PC-3 (cell line): ENCODE measurements at places on chromosomes 16 and 17. TPM values are rescaled to one million over a fixed set of nuclear protein-coding genes. Genes with fewer than 3 reads are reported as not detected.
A peak's percentile ranks its signal among the peaks of the same experiment; 100 is the strongest.

DNA sequence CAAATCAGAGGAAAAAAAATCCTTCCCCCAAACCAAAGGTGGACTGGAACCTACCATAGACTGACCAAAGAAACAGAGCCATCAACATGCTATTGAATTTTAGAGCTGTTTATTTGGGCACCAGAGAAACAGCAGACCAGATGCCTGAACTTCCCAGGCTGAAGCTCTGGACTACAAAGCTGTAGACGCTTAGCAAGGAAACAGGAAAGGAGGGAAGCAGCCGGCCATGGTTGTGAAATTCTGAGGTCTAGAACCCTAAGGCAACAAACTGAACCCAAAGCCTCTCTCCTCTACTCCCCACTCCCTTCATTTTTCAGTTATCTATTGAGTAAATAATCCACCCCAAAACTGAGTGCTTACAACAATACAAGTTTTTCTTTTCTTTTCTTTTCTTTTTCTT is 45.4 kb upstream of the MEIOC start:
- no peak for DNase-seq

DNA sequence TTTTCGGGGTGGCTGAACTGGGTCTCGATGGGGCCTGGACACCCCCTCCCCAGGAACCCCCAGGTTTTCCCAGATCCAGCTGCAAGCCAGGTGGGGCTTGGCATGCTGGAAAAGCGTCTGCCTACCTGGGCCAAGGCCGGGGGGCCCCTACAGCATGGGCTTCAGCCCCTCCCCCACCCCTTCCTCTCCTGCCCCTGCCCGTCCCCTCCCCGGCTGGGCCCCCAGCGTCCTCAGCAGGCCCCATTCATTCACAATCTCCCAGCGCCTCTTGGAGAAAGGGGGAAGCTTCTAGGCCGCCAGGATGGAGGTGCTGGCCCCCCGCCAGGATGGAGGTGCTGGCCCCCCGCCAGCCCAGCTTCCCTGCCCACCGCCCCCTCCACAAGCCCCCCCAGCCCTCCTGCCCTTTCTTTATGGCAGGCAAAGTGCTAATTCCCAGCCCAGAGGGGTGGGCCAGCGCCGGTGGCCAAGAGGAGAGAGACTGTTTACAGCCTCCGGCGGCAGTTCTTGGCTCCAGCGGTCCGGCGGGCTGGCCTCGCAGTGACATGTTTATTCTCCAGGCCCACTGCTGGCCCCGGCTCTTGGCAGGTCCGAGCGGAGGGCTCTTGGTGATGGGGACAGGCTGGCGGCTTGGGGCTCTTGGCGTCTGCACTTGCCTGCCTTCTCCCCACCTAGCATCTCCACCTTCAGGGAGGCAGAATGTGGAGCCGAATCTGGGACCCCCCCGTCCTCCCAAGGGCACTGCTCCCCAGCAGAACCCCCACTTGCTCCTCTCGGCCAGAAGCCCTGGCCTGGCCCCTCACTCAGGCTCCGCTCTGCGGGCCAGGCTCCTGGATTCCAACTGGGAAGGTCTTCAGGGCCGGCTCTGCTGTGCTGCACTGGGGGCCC is 94.4 kb upstream of the CIBAR2 start:
- DNase-seq, result no peak

Gene KCNH6
- total RNA-seq, result not detected in 2 replicates

Gene DNASE1L2
- total RNA-seq, result 1.6 and 2.7 TPM in 2 replicates

DNA sequence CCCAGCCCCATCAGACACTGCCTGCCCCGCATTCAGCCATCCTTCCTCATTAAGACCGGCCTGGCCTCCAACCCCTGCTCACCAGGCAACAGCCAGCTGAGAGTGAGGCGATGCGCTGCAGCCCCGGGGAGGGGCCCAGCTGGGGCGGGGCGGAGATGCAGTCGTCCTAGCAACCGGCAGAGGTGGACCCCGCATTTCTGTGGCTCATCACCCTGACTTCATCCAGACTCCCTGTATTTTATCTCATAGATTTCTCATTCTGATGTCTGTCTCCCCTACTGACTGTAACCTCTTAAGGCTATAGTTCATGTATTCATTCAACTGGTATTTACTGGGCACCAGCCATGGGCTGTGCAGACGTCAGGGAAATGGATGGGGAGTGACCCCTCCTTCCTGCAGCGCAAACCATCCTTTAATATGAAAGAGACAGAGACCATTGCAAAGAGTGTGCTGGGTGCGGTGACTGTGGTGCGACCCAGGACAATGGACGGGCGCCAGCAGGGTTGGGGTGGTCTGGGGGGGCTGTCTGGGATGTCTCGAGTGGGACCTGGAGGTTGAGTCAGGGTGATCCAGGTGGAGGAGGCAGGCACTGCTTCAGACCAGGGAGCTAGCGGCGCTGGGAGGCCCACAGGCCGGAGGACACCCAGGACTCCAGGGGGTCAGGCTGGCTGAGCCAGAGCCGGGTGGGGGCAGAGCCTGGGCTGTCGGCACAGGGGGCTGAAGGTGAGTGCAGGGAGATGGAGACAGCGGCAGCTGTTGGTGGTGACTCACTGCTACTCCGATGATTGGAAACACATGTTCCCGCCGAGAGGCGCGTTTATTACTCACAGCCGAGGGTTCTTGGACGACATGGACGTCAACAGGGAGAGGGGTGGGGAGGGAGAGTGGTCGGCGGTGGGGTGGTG is 10.5 kb upstream of the TIMP2 start:
- peak; percentile 52 for DNase-seq

Gene MSI2
- total RNA-seq, result 54.7 and 60.4 TPM in 2 replicates

GRCh38 chr17:79812353-79813258 is 15.7 kb upstream of the CBX8 start:
- DNase-seq, result no peak

Gene CNTNAP4
- total RNA-seq, result 0.17 TPM in 1 of 2 replicates, not detected in the other

Gene CCL4
- not detected in 2 replicates for total RNA-seq

DNA sequence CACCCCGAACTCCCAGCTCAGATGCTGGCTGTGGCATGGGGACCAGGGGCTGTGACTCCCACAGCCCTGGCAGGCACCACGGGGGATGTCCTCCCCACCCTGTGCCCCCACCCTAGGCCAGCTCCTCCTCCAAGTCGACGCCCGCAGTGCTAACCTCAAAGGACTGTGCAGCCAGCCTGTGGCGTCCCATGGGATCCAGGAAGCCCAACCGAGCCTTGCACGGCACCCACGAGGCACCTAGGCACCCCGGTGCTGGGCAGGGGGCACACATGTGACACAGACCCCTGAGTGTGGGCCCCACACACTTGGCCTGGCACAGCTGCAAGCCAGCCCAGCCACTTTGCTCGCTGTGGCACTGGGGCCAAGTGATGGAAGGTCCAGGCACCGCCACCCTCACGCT is 3.9 kb downstream of the GCGR start:
- DNase-seq, result no peak

- DNase-seq, result peak; percentile 96
These were observed 13.3 kb upstream of the RBBP6 start for GRCh38 chr16:24525970-24526559.

DNA sequence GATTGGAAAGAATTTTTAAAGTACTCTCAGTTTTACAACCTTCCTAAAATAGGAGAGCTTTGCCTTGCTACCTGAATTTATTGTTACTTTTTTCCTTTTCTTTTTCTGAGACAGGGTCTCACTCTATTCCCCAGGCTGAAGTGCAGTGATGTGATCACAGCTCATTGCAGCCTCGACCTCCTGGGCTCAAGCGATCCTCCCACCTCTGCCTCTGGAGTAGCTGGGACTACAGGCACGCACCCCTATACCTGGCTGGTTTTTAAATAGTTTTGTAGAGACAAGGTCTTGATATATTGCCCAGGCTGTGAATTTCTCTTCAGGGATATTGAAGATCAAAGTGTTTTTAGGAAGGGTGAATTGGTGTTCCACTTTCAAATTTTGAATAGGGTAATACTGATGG is 3.8 kb downstream of the MPV17L start:
- no peak for DNase-seq

Gene SP6
- total RNA-seq, result 3.1 and 3.9 TPM in 2 replicates

DNA sequence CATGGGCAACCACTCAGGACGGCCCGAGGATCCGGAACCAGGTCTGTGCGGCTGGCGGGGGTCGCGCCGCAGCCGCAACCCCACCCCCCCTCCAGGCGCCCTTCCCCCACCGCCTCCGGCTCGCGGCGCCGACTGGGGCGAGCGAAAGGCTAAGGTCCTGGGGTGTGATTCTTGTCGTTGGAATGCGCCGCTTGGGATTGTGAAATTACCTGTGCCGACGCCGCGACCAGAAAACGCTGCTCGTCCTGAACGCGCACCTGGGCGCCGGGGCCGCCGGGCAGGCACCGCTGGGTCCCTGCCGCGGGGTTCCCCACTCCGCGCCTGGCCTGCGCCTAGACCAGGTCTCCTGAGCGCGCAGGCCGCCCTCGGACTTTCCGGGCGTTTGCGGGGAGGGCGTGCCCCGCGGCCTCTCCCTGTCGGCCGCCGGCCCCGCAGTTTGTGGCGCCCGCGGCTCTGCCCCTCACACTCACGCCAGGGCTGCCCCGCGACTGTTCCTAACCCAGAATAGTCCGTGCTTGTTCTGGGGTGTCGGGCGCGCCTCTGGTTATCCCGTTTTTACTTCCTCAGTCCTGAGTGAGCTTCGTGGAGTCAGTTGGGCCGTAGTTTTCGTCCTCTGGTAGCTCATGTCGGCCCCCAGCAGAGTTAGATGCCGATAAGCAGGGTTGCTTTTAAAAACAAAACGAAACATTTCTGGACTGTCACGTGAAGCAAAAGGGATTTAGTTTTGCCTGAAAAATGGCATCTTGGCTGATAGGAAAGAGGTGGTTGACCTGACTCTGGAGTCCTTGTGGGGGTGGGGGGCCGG is 147.2 kb downstream of the SPECC1 start:
- peak; percentile 84 for DNase-seq

Gene KRTAP4-6
- total RNA-seq, result not detected in 2 replicates

GRCh38 chr16:88634141-88634993 is 4.0 kb upstream of the IL17C start:
- no peak for DNase-seq

DNA sequence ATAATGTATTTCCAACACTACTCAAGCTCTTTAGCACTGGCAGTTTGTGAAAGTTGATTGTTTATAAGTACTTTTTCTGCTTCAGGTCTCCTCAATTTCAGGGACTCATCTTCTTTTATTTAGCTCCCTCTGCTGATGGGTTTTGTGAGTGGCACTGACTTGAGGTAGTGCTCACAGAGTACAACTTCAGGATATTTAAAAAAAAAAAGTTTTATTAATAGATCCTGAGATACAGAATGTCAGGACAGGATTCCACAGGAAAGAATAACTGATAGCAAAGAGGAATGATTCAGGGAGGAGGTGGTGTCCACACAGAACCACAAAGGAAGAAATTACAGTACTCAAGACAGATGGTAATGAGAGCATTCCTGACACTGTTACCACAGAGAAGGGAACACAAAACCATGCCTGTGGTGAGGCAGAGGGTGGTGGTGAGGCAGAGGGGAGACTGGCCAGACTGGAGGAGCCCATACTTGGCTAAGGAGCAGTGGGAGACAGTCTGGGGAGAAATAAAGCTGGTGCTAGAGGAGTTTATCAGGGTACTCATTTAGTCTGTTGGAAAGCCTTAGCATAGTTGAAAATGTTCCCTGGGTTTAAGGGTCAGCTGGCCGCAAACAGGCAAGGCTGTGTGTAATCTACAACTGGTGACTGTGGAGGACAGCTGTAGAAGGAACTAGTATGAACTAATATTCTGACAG is 63.7 kb downstream of the SPAG9 start:
- peak; percentile 84 for DNase-seq

DNA sequence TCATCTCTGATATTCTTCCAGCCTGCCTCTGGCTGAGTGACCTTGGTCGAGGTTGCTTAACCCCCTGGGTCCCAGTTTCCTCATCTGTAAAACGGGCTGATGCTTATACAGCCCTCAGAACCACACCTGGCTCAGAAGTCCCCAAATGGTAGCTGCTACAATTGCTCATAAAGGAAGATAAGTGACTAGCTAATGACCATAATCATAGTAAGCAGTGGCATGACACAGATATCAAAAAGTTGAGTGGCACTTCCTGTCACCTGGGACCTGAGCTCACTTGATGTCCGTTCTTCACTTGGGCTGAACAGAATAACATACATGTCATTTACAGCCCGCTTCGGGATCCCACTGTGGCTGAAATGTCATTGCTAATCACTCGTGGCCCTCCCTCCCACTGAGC is 1.8 kb downstream of the MGRN1 start:
- DNase-seq, result no peak

- no peak for DNase-seq
These were observed 57.1 kb upstream of the AXIN2 start for GRCh38 chr17:65618516-65618915.

- no peak for DNase-seq
These were observed 6.8 kb downstream of the CRISPLD2 start for GRCh38 chr16:84826558-84826941.

- DNase-seq, result no peak
These were observed 11.2 kb downstream of the BCL7C start for GRCh38 chr16:30882429-30883310.

Gene C17orf107
- total RNA-seq, result 0.35 and 0.36 TPM in 2 replicates

DNA sequence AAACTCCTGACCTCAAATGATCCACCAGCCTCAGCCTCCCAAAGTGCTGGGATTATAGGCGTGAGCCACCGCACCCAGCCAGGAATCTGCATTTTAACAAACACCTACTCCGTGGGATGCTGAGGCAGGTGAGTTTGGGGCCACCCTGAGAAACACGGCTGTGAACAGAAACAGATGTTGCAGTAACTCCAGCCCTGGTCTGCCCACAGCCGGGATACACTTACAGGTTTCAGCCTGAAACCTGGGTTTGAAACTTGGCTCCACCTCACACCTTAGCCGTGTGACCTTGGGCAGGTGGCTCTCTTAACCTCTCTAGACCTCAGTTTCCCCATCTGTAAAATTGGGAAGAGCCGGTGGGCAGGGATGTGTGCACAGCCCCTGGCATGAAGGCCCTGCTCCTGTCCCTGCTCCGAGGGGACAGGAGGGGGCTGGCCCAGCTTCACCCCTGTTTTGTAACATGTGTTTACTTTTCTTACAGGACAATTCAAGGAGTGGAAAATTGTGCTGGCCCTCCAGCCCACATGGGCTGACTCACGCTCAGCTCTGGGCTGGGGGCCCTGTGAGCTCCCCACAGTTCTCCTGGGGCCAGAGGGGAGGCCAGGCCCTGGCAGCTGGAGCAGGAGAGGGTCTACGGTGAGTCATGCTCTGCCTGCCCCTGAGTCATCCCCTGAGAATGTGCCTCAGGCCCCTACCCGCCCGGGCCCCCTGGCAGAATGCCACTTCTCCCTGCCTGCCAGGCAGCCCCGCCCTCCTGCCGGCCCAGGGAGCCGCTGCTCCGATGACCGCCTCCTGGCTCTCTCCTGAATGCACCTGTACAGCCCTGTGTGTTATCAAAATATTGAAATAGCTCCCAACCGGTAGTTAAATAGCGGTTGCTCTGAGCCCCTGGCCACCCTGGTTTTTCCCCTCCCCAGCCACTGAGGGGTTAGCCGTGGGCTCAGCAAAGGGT is 7.7 kb upstream of the PPL start:
- peak; percentile 93 for DNase-seq

Gene ELMO3
- total RNA-seq, result 1.6 and 2.2 TPM in 2 replicates

Gene HOXB6
- total RNA-seq, result 9.5 and 11.3 TPM in 2 replicates
